ENCODE measurements at places on chromosomes 7 and 10.
A peak's percentile ranks its signal among the peaks of the same experiment; 100 is the strongest.

DNA sequence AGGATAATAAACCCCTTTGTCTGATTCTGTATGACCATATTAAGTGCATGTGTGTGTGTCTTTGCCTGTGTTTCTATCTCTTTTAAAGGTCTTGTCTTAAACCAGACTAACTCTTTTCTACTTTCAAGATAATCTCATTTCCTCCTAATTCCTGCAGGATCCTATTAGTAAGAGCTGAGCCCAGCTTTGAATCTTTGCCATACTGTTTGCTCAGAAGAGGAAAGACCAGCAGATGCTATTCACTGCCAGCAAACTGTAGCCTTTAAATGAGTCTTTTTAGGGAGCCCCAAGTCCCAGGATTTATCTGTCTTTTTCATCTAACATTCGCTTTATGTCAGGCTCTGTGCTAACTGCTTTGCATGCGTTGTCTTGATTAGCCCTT, 2.9 kb downstream of the GPR158 start:
- DNase-seq = no peak

GRCh38 chr10:52637592-52637991, 135.0 kb downstream of the MBL2 start:
- DNase-seq = no peak

DNA sequence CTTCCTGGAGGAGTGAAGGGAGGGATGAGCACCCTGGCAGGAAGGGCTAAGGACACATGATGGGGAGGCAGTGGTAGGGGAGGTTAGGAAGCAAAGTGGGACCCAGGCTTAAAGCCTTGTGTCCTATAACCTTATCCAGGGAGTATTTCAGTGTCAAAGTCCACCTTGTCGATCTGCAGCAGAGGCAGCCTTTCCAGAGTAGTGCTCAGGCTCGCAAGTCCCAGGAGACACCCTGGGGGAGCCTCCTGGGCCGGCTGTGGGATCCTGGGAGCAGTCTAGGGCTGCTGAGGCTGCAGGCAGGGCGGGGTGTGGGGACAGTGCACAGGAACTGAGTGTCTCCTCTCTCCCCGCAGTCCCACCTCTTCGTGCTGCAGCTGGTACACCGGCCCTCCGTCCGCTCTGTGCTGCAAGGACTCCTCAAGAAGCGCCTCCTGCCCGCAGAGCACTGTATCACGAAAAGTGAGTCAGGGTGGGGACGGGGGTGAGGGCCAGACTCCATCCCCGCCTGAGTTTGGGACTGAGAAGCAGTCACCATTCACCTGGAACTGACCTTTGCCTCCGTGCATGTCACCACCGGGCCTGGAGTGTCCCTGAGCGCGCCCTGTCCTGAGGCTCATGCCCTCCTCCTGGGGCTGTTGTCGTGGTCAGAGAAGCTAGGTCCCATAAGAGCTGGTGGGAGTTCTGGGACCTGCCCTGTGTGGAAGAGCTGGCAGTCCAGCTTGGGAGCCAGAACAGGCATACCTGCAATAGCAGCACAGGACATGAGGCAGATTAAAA, 45.3 kb upstream of the PPIF start:
- no peak for DNase-seq

GRCh38 chr10:21048068-21048467, 151.0 kb upstream of the NEBL start:
- no peak for DNase-seq

DNA sequence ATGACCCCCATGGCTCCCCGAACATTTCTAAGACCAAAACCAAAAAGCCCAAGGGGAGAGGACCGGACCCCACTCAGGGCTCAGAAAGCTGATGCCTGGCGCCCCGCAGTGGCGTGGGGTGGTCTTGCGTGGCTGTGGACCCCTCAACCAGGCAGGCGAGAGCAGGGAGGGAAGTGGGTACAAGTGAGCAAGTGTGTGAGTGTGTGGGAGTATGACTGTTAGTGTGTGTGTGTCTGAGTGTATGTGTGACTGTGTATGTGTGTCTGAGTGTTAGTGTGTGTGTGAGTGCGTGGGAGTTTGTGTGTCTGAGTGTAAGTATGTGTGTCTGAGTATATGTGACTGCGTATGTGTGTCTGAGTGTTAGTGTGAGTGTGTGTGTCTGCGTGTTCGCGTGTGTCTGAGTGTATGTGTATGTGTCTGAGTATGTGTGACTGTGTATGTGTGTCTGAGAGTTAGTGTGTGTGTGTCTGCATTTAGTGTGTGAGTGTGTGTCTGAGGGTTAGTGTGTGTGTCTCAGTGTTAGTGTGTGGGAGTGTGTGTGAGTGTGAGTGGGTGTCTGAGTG, 34.0 kb upstream of the INSIG1 start:
- DNase-seq = no peak

DNA sequence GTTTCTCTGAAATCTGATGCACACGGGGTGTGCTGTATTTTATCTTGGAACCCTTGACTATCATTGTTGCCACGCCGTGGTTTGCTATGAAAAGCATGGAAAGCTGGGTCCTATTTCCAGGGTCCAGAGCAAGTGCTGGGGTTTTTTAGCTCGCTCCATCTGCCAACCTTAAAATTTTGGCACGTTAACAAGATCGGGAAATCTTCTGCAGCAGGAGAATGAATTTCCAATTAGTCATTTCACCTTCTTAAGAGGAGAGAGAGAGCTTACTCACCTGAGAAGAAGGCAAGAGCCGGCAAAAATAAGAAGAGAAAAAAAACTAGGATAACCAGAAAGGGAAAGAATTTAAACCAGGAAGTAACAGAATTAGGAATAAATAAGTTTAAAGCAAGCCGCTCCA, 223.6 kb upstream of the CELF2 start:
- no peak for DNase-seq

GRCh38 chr7:77759294-77759889, 38.8 kb downstream of the TMEM60 start:
- DNase-seq = peak; percentile 73

- DNase-seq = no peak
These were observed 151.4 kb upstream of the FERD3L start for GRCh38 chr7:19296617-19297016.

DNA sequence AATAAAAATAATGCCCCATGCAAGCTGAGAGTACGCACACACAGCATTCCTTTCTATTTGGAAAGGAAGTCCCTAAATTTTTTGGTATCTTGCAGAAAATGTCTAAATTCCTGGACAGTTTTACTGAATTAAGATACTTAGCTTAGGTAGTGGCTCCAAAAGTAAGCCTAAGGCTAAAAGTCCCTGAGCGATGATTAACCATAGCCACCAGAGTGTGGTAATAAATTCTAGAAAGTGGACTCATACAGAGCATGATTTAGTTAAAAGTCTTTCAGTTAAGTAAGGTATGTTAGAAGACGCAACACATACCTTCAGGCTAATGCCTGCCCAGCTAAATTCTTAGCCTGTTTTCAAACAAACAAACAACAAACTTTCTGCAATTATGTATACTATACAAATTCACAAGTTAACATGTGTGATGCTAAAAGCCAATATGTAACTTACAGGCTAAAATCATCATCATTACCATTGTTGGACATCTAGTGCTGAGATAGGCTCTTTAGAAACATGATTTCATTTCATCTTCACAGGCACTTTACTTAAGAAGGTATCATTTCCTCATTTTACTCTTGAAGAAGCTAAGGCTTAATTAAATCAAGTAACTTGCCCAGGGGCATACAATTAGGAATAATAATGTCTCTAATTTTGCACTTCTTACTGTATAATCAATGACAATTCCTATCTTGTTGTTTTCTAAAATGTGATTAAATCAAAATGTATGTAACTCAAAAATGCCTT, 261.4 kb upstream of the YAE1 start:
- DNase-seq = no peak

DNA sequence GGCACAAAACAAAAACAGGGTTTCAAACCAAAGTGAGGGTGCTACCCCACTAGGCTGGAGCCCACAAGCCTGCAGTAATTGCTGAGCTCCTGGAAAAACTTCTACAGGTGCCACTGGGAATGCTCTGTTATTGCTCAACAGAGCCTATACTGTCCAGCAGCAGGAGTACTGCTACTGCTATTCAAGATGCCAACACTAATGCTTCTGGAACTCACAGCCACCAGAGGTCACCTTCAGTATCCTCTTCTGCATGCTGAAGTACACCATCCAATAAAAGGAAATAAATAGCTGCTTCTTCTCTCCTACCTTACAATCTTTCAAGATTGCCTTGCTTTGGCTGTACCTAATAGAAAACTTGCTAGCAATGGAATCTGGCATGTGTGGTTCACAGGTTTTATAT, 222.0 kb downstream of the LRRN3 start:
- no peak for DNase-seq

DNA sequence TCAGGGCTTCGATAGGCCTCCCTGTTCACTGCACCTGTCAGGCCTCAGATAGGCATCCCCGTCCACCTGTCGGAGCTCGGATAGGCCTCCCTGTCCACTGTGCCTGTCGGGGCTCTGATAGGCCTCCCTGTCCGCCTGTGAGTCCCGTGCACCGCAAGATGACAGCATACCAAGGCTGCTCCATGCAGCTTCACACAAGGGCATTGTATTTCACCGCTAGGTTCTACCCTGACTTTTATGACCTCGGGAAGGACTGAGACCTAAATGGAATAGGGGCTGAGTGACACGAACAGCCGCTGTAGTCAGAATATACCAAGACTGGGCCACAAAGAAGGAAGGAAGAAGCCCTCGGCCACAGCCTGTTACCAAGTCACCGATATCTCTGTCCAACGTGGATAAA, 271.2 kb downstream of the DIP2C start:
- no peak for DNase-seq

- no peak for DNase-seq
These were observed 252.8 kb downstream of the TRIL start for GRCh38 chr7:28705350-28705749.

GRCh38 chr10:100934084-100934659, 21.4 kb downstream of the SLF2 start:
- no peak for DNase-seq

DNA sequence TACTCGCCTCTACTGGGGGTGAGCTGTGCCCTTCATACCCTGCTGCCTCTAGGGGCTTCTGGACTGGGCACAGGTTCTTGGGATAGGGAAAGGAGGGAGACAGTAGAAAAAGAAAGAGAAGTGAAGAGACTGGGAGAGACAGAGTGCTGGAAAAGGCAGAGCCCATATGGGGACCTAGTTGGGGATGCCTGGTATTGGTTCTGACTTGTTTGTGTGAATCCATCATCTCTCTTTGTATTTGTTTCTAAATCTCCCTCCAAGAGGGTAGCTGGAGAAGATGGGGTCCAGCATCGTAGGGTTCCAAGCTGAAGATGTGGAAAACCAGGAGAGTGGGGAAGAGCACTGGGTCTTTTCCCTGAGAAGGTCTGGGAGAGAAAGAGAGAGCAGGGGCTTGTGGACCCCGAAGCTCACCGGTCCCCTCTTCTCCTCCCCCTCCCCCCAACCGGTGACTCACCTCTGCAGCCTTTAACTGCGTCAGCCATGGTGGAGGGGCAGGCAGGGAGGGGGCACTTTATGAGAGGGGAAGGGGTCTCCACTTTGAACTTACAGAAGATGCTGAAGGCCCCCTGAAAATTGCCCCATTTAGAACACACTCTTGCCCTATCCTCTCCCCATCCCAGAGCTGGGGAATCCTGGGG, 3.2 kb upstream of the VGF start:
- no peak for DNase-seq

DNA sequence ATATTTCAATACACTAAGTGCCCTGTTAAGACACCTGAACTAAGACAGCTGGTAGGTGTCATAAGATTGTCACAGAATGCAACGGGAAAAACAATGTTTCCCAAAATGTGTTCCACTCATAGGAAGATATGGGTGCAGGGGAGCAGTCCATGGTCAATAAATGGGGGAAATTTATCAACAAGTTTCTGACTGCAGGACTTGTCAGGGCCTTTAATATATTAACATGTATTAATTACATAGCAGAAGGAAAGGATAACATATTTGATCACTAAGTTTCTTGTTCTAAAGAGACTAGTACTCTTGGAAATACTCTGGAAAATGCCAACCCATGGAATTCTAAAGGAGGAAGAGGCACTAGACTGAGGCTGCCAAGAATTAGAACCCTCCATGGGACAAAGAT, 6.7 kb downstream of the RBP3 start:
- no peak for DNase-seq

DNA sequence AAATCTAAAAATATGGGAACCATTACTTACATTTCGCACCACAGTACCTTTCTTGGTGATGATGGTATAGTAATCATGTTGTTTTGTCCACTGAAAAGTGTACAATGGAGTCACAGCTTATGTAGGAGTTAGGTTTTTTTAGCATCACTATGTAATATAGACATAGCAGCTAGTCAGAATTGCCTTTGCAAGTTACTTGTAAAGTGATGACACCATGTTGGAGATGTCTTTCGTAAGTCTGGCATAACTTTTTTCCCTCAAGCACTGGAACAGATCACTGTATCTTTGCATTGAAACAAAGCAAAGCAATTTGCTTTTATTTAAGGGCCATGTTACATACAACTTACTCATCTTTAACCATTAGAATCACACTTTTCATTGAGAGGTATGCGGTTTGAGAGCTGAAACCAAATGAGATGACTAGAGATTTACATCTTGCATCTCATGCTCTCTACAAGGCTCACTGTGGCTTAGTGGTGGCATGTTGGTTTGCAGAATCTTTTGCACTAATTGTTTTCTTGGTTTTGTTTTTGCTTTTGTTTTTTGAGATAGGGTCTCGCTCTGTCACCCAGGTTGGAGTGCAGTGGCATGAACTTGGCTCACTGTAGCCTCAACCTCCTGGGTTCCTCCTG, 18.3 kb downstream of the UBN2 start:
- no peak for DNase-seq

DNA sequence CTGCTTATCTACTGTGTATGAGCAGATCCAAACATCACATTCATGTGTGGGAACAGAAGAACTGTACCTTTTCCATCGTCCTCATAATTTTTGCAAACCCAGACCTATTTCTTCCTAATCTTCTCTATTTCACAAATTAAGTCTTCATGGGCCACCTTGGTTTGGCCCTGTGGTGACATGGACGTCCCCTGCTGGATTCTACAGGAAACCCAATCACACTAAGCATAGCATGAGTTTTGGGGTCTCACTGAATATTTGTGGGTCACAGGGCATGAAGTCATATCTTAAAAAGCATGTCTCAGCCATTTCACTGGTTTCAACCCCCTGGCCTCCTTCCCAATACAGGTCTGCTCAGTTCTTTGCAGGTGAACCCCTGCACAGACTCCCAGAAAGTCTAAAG, 35.8 kb upstream of the CDCA7L start:
- DNase-seq = no peak

DNA sequence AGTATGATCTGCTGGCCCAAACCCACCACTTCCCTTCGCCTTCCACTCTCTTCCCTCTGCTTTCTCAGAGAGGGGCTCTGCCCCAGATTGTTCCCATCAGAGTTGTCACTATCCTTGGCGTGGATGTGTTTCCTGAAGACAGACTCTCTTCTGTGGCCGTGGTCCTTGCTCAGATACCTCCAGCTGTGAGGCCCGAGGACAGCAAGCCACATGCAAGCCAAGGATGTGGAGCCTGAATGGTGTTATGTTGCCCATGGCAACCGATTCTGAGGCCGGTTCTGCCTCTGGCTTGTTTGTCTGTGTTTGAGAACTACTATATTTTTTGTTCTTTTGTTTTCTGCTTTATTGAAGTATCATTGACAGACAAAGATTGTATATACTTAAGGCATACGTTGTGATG, 247.4 kb upstream of the PODXL start:
- no peak for DNase-seq

Measured in glomerular endothelial cell (primary cell).